ENCODE measurements at places on chromosomes 6 and 20. TPM values are rescaled to one million over a fixed set of nuclear protein-coding genes. Genes with fewer than 3 reads are reported as not detected.
A peak's percentile ranks its signal among the peaks of the same experiment; 100 is the strongest.

ULBP2 gene
- 1.5 TPM for total RNA-seq

FOXQ1 gene
- total RNA-seq, result not detected

RIMS4 gene
- total RNA-seq, result not detected

DNA sequence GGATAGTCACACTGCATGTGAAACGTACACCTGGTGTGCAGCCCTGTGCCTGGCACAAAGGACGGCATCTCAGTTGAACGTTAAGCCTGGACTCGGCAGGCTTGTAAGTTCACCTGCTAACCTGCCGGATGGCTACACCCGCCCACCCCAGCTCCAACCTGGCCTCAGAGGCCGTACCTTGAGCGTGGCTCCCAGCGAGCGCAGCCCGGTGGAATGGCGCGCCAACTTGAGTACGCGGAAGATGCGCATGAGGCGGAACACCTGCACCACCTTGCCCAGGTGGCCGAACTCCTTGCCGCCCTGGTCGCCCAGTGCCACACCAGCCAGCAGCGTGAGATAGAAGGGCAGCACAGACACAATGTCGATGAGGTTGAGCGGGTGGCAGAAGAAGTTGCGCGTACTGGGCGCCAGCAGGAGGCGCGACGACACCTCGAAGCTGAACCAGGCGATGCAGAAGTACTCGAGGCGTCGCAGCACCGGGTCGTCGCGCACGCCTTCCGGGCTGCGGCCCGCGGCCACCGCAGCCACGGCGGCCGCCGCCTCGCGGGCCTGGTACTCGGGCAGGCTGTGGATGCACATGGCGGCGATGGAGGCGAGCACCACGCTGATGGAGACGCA lies 3.3 kb downstream of the KCNS1 start:
- H3K4me1 ChIP-seq, result peaks cover 12% of the 10 kb centered on the region
- peak overlapping the region; percentile 30 for H3K4me3 ChIP-seq
- H3K27ac ChIP-seq, result no peak overlapping the region
- H3K27me3 ChIP-seq, result peaks cover 46% of the 10 kb centered on the region
- H3K36me3 ChIP-seq, result peaks cover 2% of the 10 kb centered on the region
- peak; percentile 60 for DNase-seq

GRCh38 chr6:120735641-120736040 lies 598.6 kb downstream of the TBC1D32 start:
- H3K27me3 ChIP-seq, result no peaks in the 10 kb centered on the region
- H3K4me1 ChIP-seq, result no peaks in the 10 kb centered on the region
- no peak for DNase-seq
- H3K27ac ChIP-seq, result no peak overlapping the region
- no peak overlapping the region for H3K4me3 ChIP-seq

DNA sequence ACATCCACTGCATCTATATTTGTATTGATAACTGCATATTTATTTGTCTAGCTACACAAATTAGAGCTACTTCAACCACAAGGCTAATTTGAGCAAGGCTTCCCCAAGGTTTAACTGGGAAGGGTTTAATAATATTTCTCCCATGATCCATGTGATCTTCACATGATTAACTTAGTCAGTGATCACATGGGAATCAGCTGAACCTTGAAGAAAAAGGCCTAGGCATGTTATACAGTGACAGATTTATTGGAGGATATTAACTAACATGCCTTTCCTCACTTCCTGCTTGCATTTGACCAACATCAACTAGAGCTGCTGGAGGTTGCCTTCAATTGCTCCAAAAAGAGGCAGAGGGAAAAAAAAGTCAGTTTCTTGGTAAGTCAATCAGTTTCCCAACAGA lies 417.0 kb downstream of the HAO1 start:
- no peaks in the 10 kb centered on the region for H3K27me3 ChIP-seq
- H3K4me3 ChIP-seq, result no peak overlapping the region
- no peak for DNase-seq
- no peaks in the 10 kb centered on the region for H3K4me1 ChIP-seq
- H3K27ac ChIP-seq, result no peak overlapping the region
- H3K36me3 ChIP-seq, result no peaks in the 10 kb centered on the region
